GF-D8 (cell line): ENCODE measurements at places on chromosomes 11 and 22.

GRCh38 chr11:33844236-33844635, 47.6 kb downstream of the LMO2 start:
- no peak for DNase-seq

- DNase-seq = no peak
These were observed 86.8 kb upstream of the CHORDC1 start for GRCh38 chr11:90309693-90310092.

- no peak for DNase-seq
These were observed 310.8 kb upstream of the SORL1-AS1 start for GRCh38 chr11:121763526-121763925.

- no peak for DNase-seq
These were observed 2.3 kb downstream of the EXT2 start for GRCh38 chr11:44097821-44098220.

- DNase-seq = no peak
These were observed 4.0 kb downstream of the CCDC90B start for GRCh38 chr11:83282084-83282716.

- no peak for DNase-seq
These were observed 381.4 kb upstream of the MPPED2 start for GRCh38 chr11:30967579-30967978.

DNA sequence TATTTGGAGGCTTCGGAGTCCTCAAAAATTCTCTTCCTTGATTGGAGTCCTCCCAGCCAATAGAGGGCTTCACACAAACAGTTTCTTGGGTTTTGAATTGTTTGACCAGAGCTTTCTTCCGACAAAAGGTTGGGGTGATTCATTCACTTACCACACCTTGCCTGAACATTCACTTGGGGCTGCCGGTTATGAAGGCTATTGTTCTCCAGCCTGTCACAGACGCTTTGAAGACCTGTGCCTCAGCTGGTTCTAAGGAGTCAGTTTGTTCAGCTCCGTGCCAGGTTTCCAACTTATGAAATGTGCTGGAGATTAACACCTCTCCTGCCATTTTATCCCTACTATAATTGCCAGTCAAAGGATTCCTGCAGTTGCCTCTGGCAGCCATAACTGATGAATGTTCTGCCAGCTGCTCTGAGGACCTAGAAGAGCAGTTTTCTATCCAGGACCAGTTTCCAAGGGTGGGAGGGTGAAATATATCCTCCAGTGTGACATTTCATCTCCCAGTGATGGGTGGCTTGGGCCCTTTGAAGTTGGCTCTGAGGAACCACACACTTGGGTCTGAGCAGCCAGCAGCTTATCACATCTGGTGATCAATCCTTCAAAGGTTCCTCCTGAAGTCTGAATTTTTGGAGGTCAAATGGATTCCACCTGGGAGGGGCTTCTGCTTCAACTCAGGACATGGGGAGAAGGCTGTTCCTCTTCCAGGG, 31.4 kb downstream of the LIMK2 start:
- DNase-seq = no peak

DNA sequence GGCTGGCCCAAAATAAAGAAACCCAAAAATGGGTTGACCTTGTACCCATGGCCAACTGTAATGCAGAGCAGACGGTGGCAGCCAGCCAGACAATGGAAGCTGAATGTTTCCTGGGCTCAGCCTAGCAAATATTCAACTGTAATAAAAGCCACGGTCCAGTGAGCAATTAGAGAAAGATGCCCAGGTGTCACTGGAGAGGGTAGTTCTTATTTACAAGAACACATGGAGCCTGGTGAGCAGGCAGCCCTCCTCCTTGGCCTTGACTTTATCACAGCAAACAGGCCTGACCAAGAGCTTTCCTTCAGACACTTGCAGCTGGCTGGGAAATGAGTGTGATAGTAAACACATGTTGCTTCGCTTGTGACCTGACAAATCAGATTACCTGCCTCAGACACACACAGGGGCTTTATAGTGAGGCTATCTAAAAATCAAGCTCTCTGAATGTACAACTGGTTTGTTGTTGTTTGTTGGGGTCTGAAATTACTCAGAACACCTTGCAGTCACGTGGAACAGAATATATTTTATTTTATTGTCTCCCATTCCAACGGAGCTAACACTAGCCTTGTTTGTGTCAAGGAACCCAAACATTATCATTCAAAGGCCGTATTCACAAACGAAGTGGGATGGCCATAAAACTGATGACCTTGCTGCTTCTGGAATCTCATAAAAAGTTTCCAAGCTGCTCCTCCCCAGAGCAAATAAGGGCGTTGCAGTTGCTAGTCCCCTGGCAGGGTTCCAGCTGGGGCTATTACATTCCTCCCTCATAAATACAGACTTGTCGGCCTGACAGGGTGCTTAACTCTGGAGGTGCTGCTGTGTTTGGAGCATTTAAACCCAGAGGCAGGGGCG, 161.1 kb downstream of the BBOX1 start:
- no peak for DNase-seq

DNA sequence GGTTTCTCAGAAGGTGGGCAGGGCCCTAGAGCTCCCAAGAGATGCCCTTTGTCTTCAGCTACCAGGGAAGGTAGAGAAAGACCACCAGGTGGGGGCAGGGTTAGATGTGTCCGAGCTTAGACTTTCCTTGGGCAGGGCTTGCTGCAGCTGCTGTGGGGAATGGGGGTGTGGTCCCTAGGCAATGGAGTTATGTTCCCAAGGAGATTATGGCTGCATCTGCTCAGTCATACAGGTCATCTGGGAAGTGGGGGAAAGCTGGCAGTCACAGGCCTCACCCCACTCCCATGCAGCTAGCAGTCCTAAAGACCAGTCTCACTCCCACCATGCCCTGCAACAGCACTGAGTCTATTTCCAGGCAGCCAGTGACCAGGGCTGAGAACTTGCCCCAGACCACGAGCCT, 29.5 kb downstream of the MMP27 start:
- DNase-seq = no peak

DNA sequence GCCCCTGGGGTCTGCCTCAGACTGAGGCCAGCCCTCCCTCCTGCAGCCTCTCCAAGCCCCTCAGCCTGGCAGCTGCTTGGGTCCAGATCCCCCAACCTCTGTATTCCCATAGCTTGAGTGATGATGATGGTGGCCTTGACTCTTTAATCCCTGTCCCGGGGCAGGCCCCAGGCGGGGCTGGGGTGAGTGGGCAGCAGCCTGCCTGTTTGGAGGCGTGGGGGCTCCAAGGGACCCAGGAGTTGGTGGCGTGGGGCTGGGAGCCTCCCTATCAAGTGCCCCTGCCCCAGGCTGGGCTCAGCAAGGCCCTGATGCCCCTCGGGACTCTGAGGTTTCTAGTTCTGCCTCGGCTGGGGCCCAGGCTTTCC, 22.5 kb downstream of the PPIL2 start:
- no peak for DNase-seq

DNA sequence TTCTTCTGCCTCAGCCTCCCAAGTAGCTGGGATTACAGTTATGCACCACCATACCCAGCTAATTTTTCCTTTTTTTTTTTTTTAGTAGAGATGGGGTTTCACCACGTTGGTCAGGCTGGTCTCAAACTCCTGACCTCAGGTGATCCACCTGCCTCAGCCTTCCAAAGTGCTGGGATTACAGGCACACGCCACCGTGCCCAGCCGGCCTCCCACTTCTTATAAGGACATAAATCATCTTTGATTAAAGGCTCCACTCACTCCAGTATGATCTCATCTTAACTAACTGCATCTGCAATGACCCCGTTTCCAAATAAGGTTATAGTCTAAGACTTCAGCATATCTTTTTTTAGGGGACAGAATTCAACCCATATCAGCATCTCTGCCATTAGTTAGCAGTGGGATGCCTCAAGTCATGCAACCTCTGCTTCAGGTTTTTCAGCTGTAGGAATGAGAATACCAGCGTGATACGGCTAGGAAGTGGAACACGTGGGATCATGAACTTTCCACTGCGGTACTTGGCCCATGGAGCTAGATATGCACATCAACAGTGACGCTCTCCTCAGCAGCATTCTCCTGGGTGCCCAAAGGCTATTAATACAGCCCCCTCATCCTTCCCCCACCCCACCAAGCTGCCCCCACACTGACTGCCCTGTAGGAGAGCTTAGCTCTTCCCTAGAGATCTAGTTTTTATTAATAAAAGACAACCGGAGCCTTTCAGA, 41.4 kb downstream of the MCHR1 start:
- DNase-seq = no peak

- no peak for DNase-seq
These were observed 319.7 kb upstream of the CTSC start for GRCh38 chr11:88657076-88657738.

GRCh38 chr11:16881074-16881709, 133.0 kb downstream of the PLEKHA7 start:
- no peak for DNase-seq

DNA sequence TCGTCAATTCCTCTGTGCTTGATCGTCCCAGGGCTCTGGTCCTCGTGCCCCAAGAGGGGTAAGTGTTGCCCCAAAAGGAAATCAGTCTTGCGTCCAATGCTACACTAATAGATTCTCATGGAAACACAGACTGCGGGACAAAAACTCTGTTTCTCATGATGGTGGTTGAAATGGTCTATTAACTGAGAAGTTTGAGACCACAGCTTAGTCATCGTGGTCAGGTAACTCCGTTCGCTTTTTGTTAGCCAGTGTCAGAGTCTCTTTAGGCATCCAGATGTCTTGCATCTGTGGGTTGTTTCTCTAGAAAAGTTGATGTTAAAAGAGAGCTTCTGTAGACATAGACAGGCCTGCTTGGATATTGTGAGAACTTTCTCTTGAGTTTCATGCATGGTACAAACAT, 104.6 kb upstream of the SORL1-AS1 start:
- peak; percentile 39 for DNase-seq

DNA sequence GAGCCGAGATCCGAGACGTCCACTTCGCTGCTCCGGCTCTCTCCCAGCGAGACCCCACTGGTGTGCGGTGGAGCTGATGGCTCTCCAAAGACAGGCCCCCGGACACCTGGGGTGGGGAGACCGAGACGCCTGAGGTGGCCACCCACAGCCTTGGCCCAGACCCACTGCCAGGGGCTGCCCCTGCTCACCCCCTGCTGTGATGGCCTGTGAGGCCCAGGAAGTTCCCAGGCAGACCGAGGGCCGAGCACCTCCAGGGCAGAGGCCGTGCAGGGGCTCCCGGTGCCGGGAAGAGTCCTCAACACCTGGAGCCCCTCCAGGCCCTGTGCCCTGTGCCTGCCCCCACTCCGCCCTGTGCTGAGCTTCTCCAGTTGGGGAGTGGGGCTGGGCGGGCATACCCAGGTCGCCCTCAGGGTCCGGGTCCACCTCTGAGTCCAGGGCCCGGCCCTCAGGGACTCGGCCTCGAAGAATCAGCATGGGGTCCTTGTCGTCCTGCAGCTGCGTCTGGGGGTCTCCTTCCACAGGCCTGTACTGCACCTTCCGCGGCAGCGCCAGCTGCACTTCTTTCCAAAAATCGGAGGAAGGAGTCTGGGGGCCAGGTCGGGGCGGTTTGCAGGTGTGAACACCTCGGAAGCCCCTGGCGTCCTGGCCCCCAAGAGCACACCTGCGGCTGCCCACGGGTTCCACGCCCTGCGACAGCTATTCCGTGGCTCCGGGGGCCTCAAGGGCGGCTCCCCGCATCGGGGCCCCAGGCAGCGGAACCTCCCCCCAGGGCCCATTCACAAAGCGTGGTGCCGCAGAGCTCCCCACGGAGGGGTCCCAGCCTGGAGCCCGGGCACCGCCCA, 8.6 kb downstream of the SIGIRR start:
- no peak for DNase-seq

GRCh38 chr11:2204361-2205213, 33.0 kb upstream of the TH start:
- DNase-seq = no peak

- DNase-seq = no peak
These were observed 40.0 kb upstream of the TPBGL start for GRCh38 chr11:75200531-75200930.

- DNase-seq = no peak
These were observed 116.6 kb downstream of the GALNT18 start for GRCh38 chr11:11505190-11505589.

- DNase-seq = no peak
These were observed 171.8 kb downstream of the CTTN start for GRCh38 chr11:70569996-70570692.

- no peak for DNase-seq
These were observed 24.9 kb upstream of the ABTB2 start for GRCh38 chr11:34382532-34383276.

DNA sequence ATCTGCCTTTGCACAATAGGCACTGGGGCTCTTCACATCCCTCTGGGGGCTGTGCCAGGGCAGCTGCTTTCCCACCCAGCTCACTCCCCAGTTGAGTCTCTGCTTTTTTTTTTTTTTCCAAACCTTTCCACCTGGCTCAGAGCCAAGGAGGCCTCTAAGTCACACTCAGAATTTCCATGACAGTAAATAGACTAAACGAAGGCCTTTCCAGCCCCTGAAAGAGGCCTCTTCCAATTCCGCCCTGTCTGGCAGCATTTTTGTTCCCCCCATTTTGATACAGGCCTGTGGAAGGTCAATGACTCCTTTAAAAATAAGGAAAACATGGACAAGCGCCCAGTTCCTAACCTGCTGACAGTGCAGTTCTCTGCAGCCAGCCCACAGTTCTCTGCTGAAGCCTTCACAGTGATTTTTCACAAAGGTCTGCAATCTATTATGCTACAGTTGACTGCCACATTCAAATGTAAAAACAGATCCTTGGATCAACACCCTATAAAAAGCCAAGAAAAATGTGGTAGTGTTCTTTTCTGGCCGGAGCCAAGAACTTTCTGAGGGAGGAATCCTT, 107.5 kb upstream of the SESN3 start:
- DNase-seq = no peak

- no peak for DNase-seq
These were observed 3.2 kb downstream of the CHKA start for GRCh38 chr11:68117853-68118470.

GRCh38 chr11:32555091-32555490, 28.5 kb upstream of the EIF3M start:
- DNase-seq = no peak

- DNase-seq = no peak
These were observed 43.8 kb downstream of the INSC start for GRCh38 chr11:15158351-15159015.

GRCh38 chr22:29788339-29789279, 21.4 kb downstream of the UQCR10 start:
- DNase-seq = no peak
